ENCODE measurements at places on chromosomes 12 and 14. TPM values are rescaled to one million over a fixed set of nuclear protein-coding genes. Genes with fewer than 3 reads are reported as not detected.

- DNase-seq: no peak
Measured at GRCh38 chr12:40569626-40570179, 122.5 kb upstream of the CNTN1 start.

The LALBA gene
- total RNA-seq: not detected

DNA sequence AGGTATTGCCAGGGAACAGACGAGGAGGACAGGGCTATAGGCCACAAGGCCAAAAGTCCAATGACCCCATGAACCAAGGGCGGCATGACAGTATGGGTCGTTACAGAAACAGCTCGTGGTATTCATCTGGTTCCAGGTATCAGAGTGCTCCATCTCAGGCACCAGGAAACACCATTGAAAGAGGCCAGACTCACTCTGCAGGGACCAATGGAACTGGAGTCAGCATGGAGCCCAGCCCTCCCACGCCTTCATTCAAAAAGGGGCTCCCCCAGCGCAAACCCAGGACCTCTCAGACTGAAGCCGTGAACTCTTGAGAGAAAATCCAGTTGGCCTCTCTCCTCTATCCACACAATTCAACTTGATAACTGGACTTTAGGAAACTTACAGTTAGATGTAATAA is 12.9 kb upstream of the KCNH3 start:
- no peak for DNase-seq

The TARBP2 gene
- 48.3 TPM for total RNA-seq

DNA sequence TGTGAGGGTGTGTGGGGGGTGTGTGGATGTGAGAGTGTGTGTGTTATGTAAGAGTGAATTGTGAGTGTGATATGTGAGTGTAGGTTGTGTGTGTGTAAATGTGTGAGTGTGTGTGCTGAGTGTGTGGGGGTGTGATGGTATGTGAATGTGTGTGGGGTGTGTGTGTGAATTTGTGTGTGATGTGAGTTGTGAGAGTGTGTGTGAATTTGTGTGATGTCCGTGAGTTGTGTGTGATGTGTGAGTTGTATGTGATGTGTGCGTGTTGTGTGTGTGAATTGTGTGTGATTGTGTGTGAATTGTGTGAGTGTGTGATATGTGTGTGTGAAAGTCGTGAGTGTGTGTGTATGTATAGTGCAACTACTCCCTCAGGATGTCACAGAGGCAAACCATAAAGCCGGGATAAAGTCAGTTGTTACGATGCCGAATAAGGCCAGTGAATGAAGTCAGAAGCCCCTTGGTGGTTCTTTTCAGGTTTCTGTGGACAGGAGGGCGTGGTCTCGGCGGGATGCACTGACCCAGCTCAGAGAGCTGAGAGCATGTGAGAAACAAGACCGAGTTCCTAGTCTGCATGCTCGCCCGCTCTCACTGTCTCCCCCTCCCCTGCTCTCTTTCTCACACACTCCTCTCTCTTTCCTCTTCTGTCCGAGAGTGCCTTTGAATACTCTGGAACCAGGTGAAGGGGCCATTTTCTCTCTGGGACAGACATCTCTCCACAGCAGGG is 71.8 kb upstream of the MAX start:
- no peak for DNase-seq

DNA sequence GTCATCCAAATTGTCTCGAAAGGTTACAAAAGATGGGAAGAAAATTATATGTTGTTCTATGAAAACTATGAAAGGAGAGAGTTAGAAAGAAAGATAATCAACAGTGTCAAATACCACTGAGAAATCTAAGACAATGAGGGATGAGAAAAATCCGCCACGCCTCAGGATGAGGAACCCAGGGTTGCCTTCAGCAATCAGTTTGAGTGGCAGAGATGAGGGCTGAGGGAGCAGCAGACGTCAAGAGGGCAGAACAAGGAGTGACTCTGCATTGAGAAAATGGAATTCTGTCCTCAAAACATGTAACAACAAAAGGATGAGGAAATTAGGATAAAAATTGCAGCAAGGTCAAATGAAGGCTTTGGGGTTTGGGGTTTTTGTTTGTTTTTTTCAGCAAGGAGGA is 18.3 kb upstream of the OXA1L start:
- DNase-seq: no peak

GRCh38 chr12:28543021-28543890 is 353.0 kb downstream of the CCDC91 start:
- DNase-seq: no peak

The ETNK1 gene
- total RNA-seq: 41.8 TPM

- no peak for DNase-seq
Measured at GRCh38 chr12:86683568-86684304, 427.5 kb upstream of the MGAT4C start.

- DNase-seq: no peak
Measured at GRCh38 chr12:109982210-109982609, 14.0 kb downstream of the GIT2 start.

GRCh38 chr12:31261744-31262143 is 64.2 kb downstream of the SINHCAF start:
- no peak for DNase-seq

GRCh38 chr14:44154874-44155273 is 352.2 kb downstream of the FSCB start:
- no peak for DNase-seq

- peak; percentile 21 for DNase-seq
Measured at GRCh38 chr12:19181666-19182426, 52.3 kb downstream of the PLEKHA5 start.

The RNF212B gene
- total RNA-seq: not detected

- no peak for DNase-seq
Measured at GRCh38 chr14:77200406-77200985, 18.9 kb downstream of the TMEM63C start.

DNA sequence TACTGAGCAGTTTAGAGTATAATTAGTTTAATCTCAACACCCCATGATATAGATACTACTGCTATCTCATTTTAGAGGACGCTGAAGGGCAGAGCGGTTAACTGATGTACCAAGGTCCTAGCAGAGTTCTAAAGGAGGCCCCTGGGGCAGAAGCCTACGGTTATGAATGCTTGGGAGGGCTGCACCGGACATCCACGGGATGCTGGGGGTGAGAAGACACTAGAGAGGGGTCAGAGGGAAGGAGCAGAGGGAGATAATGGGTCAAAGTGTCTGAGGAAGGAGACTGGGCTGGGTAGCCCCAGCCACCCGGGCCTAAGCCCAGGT is 1.6 kb upstream of the ACTR6 start:
- no peak for DNase-seq

The NPFF gene
- not detected for total RNA-seq

GRCh38 chr12:3752741-3753486 is at the start of gene CRACR2A:
CRACR2A (minus strand) TSS chr12:3753109; CDS start chr12:3696999, 56,110 bp downstream.
- peak; percentile 83 for DNase-seq

DNA sequence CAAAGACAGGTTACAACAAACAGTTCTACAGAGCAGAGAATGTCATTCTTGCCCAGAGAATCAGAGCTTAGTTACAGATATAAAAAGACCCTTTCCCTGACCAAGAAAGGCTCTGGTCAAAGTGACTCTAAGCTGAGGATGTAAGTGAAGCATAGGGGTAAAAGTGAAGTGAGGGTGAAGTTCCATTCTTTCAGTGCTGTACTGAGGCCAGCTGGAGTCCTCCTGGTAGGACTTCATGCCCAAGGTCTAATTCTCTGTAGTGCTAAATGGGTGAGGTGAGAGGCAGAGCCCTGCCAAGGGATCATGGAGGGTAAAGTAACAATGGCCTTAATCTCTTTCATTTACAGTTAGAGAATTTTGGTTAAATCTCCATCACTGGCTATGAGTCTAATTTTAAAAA is 38.5 kb downstream of the DUSP16 start:
- DNase-seq: no peak

The TGM1 gene
- 0.17 TPM for total RNA-seq

Measured in dermis blood vessel endothelial cell (primary cell).